ENCODE measurements at places on chromosomes 5 and 9. TPM values are rescaled to one million over a fixed set of nuclear protein-coding genes. Genes with fewer than 3 reads are reported as not detected.

Gene GLIPR2
- 12.0 TPM for total RNA-seq

Gene RXRA
- 17.2 TPM for total RNA-seq

Gene CYLC2
- not detected for total RNA-seq

Gene SLIT3
- total RNA-seq: 0.13 TPM

Gene TMEM203
- total RNA-seq: 27.3 TPM

Gene ERCC8
- 21.5 TPM for total RNA-seq

Gene PTGES
- not detected for total RNA-seq

Gene ST8SIA4
- total RNA-seq: 5.3 TPM

Gene GABRA1
- not detected for total RNA-seq

Gene FABP6
- total RNA-seq: not detected
